ENCODE measurements at places on chromosomes 4 and X. TPM values are rescaled to one million over a fixed set of nuclear protein-coding genes. Genes with fewer than 3 reads are reported as not detected.

DNA sequence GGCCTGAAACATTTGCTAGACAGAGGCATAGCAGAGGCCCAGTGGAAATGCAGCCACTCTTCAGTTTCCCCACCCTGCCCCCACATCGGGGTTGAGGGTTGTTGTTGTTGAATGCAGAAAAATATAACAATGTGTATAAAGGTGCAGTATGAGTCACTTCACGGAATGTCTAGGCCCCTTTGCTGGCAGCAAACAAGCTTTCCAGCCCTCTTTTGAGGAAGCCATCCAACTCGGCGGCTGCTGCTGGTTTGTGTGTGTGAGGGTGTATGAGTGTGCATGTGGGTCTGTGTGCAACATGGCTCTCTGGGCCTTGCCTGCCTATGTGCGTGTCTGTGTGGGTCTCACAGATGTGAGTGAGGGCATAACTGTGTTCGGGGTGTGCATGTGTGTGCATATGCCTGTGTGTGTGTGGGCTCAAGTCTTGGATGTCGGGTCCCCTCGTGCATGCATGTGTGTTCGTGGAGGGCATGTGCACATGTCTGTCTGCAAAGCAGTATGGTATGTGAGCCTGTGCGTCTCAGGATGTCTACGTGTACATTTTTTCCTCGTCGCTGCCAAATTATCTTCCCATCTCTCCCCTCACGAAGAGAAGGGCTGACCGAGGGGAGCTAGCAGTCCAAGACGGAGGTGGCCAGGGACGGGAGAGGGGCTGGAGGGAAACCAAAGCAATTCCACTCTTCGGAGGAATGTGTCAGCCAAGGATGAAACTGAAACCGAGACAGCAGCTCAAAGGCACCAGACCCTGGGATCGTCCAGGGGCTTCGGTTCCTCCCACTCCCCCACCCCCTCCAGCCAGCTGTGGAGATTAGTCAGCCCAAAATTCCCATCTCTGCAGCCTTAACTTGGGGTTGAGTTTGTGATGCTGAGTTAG lies 8.4 kb upstream of the ELF4 start:
- DNase-seq: no peak

DNA sequence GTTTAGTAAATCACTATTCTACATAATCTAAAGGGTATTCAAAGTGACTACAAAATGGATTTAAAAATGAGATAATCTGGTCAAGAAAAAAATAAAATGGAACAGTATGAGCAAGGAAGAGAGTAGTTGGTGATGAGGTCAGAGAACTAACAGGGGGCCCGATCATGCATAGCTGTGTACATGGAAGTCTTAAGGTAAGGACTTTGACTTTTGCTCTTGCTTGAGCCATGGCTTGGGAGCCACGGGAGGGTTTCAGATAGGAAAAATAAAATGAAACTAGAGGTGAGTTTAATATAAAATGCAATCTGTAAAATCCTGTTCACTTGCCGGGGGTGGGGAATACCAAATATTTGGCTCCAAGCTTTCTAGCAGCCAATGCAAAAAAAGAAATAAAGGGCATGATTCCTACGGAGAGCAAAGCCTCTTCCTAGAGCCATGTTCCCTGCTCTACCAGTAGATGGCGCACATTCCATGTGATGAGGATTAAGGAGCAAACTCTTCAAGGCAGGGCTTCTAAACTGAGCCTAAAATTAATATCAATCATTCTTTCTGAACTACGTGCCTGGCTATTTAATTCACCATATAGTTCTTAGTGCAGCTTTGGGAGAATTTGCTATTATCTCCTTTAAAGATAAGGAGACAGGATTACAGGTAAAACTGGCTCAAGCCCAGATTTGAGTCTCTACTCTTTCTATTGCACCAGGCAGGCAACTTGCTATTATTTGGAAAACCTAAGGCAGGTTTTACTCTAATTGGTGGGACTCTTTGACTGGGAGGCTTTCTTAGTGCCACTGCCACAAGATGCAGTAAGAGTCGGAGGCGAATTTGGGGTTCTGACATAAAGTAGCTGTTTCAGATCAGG lies 6.8 kb upstream of the CLCN5 start:
- DNase-seq: no peak

GRCh38 chr4:145315811-145316225 lies 135.4 kb upstream of the OTUD4 start:
- no peak for DNase-seq

DNA sequence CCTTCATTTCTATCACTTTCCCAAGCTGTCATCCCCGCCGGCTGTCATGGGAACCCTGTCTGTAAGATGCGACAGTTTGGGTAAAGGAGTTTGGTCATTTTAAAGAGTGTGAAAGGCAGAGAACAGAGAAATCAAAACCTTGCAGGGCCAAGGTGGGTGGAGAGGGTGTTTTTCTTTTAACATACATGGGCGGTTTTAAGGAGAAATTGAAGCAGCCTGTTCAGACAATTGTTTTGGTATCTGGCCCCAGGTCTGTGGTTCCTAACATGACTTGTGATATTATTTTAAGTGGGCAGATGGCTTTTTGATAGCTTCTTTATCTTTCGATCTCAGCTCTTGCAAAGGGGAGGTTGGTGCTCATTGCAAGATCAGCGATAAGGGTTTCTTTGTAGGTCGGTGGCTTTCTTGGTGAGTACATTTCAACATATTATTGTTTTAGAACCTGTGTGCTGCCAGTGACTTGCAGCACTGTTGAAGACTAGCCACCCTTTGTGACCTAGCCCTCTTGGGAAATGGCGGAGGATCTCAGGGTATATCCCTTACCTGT lies 3.7 kb downstream of the PPP1R3F start:
- DNase-seq: no peak

DNA sequence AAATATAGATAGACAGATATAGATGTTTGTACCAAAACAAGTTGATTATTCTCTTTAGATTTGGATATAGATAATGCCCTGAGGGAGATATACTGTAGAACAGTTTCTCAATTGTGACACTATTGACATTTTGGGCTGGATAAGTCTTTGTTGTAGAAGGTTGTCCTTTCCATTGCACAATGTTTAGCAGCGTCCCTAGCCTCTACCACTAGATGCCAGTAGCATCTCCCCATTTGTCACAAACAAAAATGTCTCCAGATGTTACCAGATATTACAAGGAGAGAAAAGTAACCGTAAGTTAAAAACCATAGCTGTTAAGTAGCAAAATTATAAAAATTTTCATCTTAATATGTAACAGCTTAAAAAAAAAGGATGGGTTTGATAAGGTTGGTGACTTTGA lies 2595.3 kb downstream of the ARAP2 start:
- DNase-seq: no peak

DNA sequence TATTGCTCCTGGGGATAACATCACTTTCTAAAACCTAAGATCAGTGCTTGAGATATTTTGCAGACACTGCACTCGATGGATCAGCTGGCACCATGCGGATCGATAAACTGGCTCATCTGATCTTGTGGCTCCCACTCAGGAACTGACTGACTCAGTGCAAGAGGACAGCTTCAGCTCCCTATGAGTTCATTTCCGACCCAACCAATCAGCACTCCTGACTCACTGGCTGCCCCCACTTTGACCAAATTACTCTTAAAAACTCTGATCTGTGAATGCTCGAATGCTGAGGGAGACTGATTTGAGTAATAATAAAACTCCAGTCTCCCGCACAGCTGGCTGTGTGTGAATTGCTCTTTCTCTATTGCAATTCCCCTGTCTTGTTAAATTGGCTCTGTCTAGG lies 110.1 kb downstream of the ANAPC4 start:
- DNase-seq: no peak

DNA sequence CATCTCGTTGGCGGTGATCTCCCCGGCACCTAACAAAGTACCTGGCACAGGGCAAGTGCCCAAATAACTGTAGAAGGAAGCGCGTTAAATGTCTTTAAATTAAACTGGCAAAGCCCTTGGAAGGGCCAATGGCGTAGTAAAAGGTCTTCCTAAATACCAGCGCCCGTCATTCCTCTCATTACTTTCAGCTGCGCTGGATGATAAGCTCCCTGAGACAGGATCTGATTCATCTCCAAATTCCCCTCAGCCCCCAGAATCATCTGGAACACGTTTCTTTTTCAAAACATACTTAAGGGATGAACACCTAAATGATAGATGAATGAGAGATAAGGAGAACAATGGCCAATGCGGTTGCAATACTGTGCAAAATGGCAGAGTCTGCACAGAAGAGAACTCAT lies 95.1 kb downstream of the AFAP1 start:
- no peak for DNase-seq

DNA sequence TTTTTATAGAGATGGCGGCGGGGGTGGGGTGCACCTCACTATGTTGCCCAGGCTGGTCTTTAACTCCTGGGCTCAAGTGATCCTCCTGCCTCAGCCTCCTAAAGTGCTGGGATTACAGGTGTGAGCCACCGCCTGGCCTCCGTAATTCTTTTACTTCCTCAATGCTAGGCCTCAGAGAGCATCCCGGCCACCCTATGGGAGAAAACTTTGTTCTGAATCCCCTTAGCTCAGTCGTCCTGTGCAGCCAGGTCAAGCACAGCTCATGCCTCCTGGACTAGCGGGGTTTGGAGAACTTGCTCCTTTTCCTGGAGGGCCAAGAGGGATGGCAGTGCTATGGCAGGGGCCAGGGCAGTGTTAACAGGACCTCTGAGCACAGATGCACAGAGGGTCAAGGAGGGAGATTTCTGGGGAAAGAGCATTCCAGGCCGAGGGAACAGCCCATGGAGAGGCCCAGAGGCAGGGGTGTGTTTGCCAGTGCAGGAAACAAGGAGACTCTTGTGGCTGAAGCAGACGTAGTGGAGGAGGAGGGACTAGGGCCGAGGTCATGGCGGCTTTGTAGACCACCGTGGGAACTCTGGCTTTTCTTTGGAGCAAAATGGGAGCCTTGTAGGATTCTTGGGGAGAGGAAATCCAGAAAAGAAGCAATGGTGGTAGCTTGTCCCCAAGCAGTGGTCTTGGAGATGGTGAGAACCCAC lies 9.8 kb upstream of the TNIP2 start:
- DNase-seq: no peak

GRCh38 chrX:41931591-41931990 lies 8.2 kb upstream of the CASK start:
- DNase-seq: no peak

DNA sequence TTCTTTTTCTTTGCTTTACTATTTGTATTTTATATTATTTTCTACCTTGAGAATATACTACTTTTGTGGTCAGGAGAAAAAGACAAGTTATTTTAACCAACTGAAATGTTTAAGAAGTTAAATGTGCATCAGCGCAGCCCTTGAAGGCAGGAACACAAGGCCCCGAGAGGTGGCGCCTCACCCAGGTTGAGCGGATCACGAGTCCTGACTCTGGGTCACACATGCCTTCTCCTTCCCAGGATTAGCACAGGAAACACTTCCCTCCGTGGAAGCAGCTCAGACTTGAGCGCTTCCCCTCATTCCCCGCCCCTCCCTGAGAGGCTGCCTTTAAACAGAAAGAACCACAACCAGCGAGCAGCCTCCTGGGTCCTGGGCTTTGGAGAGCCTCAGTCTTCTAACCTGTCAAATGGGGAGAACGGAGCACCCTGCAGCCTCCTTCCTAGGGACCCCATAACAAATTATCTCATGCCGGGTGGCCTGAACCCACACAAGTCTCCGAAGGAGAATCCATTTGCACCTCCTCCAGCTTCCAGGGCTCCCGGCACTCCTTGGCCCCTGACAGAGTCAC lies 217.6 kb downstream of the AFAP1 start:
- DNase-seq: no peak

DNA sequence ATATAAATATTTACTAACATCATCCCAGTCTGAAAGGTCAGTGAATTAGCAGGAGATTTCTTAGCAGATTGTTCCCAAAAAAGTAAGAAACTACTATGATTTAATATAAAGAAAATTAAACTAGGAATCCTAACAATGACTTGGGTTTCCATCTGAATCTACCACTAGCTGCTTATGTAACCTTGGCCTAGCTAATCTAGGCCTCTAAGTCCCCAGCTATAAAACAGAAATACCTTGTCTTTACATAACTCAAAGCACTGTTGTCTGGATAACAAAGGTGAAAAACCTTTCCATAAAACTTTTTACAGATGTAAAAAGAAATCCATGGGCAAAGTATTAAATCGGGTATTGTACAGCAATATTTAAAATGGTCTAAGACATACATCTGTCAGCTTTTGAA lies 3.0 kb downstream of the FBXL5 start:
- no peak for DNase-seq

DNA sequence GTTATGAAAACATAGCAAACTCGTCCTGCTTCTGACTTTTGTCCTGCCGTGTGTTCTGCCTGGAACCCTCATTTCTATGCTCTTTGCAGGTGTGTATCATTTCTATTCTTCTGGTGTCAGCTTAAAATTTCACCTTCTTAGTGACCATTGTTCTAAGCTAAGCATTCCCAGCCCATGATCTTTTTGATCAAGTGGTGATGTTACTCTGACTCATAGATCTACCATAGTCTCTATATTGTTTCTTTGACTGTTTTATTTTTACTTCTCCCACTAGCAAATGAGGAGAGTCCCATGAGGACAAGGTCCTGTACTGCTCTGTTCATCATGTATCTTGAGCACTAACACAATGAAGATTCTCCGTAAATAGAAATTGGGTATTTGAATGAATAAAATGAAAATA lies 14.1 kb upstream of the CXCL6 start:
- DNase-seq: no peak

DNA sequence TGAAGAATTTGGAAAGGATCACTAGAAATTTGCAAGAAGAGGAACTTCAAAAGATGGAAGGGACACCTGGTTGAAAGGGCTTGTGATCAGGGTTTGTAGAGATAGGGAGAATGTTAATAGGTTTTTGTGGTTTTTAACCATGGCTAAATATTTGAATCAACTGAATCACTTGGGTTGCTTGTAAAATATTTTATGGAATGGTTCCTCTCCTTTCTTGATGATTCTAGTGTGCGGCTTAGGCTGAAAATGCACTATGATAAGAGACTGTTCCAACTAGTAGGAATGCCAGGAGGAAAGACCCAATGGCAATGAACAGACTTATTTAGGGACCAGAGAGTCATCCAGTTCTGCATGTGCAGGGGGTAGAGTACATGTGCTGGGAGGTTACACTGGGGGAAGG lies 408.2 kb downstream of the ARHGAP24 start:
- no peak for DNase-seq

Gene UGT2B7
- 0.19 TPM for polyA plus RNA-seq

Gene CCKAR
- polyA plus RNA-seq: not detected

Gene NXF2B
- polyA plus RNA-seq: not detected

Gene GLOD5
- not detected for polyA plus RNA-seq

Gene UGT2B10
- not detected for polyA plus RNA-seq

Gene CENPE
- 4.3 TPM for polyA plus RNA-seq

Gene USP17L12
- polyA plus RNA-seq: not detected

Gene CSAG3
- polyA plus RNA-seq: not detected

Gene FRMD7
- 0.18 TPM for polyA plus RNA-seq

All from forelimb muscle (tissue), 1 donor.